ENCODE measurements at places on chromosomes 7 and 10.
A peak's percentile ranks its signal among the peaks of the same experiment; 100 is the strongest.

DNA sequence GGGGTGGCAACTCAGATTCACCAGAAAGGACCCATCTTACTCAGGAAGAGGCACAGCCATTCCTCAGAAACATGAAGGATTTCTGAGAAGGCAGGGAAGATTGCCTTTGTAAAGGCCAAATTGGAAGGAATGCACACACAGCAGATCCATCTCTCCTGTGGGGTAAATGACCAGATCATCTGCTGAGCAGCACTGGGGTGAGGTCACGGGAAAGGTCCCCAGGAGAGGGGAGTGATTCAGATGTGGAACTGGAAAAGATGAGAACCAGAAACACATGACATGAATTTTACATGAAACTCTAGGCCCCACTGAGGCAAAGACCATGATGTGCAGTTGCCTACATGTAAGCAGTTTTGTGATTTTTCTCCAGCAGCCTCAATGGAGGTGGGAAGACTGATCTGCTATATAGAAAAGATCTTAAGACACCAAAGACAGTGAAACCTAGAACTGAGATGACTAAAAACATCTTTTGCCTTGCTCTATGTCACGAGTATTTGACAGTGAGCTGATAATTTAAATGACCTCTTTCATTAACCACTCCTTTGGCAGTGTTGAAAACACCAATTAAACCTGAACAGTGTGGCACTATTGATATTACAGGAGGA lies 91.6 kb downstream of the AMPH start:
- no peak for DNase-seq

DNA sequence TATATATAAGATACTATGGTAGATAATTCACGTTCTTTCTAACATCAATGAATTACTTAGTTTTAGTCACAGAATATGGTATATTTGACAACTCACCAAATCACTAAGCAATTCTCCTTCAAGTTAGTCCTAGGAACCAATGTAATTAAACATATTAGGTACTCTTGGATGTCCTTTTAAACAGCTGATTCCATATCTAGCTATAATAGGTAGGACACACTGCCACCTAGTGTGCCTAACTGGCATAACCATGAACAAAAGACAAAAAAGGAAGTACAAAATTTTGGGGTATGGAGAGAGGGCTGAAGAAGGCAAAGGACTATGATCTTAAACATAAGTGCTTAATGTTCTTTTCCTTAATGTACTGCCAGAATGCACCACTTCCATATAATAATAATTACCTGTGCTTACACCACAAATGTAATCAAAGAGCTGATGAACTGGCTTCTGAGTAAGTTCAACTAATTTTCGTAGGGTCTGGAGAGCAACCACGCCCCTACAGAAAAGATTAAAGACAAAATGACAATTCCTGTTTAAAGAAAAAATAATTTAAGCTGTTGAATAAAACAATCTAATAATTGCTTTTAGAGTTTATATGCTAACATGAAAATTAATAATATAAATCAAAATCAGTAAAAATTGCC lies 28.7 kb downstream of the PNPLA8 start:
- DNase-seq = no peak

GRCh38 chr10:1036341-1036791 lies 10.7 kb upstream of the IDI2 start:
- no peak for DNase-seq

DNA sequence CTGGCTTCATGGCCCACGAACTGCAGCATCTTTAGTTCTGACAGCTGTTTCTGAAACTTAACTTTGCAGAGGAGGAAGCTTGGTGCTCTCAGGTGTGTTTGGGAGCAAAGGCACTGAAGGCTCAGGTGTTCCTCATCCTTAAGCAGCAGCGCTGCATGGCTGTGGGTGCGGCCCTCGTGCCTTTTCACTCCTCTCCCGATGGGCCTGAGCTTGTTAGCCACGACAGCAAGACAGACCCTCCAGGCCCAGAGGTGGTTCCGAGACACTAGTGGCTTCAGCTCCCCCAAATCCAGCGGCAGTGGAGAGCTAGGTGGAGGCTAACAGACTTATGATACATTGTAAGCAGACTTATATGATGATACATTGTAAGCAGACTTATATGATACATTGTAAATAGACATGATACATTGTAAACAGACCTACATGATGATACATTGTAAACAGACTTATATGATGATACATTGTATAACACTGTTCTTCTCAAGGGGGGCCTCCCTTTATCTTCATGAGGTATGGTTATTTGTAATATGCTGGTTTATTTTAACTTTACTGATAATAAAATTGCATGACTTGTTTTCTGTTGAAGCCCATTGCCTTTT lies 14.1 kb downstream of the PFKP start:
- DNase-seq = no peak

- DNase-seq = peak; percentile 97
Measured at GRCh38 chr10:102055647-102056419, at the start of gene ARMH3. TSS of gene ARMH3 (minus strand) at chr10:102056173. CDS start at chr10:102040114, 16,059 bp downstream.

DNA sequence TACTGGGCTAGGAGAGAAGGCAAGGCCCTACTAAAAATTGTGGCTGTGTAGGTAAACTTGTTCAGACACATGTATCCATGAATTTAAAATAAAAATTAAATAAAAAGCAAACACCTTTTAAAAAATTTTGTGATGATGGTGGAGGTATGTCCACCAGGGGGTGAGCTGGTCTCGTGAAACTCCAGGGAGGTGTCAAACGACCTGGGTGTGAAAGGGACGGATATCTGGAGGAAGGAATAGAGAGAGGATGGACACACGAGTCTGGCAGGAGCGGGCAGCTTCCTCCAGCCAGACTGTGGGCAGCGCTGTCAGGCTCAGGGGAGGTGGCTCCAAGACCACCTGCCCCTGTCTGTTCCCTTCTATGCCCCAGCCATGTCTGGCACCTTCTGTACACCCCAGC lies 34.8 kb upstream of the DMBT1 start:
- no peak for DNase-seq

GRCh38 chr7:131774419-131775220 lies 218.2 kb upstream of the PODXL start:
- DNase-seq = no peak

DNA sequence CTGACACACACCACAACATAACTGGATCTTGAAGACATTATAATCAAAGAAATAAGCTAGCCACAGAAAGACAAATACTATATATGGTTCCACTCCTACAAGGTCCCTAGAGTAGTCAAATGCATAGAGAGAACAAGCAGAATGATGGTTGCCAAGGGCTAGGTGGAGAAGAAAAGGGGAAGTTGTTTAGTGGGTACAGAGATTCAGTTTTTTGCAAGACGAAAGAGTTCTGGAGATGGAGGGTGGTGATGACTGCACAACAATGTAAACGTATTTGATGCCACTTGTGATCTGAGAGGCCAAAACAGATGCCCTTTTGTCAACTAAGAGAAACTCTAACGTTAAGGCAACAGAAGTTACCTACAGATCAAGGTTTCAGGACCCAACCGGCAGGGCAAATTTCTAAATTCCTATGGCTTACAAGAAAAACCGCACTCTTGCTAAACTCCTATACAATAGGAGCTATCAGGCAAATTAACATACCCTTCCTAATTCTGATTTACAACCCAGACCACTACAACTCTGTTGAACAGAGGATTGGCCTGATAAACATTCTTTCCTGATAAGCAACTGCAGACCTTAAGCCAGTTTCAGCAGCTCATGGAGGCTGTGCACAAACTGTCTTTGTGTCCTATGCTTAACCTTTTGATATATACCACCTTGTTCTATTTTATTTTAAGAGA lies 69.0 kb downstream of the FAM107B start:
- DNase-seq = no peak

- DNase-seq = no peak
Measured at GRCh38 chr7:92750946-92751345, 85.4 kb downstream of the CDK6 start.

- no peak for DNase-seq
Measured at GRCh38 chr10:75146780-75147179, 35.3 kb downstream of the SAMD8 start.

DNA sequence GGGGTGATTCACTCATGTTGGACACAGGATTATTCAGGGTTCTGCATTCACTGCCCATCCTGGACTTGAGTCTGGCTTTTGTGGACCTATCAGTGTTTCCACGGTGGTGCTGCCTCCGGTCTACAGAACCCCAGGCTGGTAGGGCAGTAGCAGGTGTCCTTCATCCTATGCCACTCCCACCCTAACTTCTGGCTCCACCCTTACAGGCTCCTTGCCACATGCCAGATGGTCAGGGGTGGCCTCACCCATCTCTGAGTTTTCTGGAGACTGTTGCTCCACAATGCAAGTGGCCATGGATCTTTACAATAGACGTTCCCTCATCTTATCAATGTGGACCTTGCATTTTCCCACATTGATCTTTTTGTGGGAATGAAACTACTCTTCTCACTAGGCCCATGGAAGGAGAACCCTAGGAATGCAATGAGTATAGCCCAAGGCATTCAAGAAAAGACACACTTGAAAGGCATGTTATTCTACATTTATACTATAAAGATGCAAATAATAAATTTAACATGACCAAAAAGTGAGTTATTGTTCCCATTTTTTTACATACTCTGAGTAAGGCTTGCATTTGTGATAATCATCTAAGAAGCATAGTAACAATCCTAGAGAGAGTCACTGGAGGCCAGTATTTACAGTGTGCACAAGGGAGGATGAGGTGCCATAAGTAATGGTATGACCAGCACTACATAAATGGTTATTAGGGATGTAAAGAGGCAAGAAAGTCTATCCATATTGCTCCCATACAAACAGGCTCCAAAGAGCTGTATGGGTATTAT lies 57.4 kb upstream of the ADO start:
- DNase-seq = no peak

DNA sequence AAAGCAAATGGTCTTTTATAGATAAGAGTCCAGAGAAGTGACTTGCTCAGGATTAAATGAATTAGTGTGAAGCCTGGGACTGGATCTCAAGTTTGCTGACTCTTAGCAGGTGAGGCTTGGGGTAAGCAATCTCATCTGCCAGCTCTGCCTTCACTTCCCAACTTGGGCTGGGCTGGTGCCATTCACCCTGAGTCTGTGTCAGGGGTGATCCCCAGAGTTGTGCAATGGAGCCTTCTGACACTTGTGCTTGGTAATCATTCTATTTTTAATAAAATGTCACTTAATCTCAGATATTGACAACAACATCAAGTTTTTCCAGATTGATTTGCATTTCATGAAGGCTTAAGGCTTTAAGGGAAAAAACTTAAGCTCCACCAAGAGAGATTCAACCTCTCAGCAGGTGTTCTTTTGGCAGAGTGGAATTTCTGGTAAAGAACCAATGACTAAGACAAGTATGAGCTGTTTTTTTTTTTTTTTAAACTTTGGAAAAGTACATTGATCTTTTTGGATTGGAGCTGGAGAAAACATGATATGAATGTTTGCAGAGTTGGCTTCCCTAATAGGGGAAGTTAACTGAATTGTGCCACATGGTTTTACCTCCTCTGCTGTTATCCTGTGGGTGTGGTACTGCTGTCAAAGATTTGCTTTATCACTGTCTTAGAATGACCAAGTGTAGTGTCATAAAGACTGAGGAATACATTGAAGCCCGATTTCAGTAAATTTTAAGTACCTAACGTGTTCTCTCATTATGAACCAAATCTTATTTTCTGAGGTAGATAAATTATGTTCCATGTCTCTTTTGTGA lies 48.6 kb upstream of the GPR37 start:
- no peak for DNase-seq

GRCh38 chr10:114477285-114477684 lies 73.0 kb upstream of the AFAP1L2 start:
- DNase-seq = no peak

DNA sequence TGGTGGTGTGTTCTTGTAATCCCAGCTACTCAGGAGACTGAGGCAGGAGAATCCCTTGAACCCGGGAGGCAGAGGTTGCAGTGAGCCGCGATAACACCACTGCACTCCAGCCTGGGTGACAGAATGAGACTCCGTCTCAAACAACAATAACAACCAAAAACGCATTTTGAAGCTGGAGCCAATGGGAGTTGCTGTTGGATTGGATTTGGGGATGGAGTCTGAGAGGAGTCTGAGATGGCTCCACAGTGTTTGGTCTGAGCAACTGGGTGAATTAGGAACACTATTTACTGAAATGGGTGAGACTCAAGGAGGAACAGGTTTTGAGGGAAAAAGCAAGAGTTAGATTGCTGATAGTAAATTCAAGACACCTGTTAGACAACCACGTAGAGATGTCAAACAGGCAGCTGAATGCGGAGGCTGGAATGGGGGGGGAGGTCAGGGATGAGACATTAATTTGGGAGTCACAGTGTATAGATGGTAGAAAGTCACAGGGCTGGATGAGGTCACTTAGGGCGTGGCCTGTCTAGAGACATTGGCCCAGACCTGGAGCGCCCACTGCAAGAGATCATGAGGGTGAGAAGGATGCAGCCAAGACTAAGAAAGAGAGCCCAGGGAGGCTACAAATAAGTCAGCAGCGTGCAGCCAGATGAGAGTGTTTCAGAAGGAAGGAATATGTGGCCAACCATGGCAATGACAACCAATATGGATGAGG lies 56.4 kb downstream of the CYCS start:
- DNase-seq = no peak

DNA sequence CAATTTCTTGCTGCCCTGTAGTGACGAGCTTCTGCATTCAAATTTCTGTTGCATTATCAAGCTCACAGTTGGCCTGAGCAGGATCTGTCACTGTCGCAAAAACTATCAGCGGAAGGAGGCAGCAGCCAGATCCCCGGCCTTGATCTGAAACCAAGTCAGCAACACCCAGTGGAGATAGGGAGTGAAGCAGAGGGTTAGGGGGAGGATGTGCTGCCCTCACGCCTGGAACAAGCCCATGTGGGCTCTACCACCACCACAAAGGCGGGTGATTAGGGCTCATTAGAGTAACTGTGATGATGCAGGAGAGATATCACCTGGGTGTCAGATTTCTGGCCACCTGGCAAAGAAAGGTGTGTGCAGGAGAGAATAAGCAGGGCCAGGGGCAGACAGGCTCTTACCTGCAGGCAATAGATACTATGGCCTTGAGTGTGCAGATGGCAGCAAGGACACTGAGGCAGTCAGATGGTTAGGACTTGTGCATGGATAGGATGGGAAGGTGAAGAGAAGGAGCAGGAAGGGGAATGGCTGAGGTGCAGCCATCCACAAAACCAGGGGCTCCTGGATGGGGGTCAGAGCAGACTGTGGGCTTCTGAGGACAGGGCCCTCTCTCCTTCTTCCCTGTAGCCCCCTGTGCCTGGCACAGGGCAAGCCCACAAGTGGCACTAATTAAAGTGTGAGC lies 417.3 kb downstream of the RPS24 start:
- peak; percentile 75 for DNase-seq

GRCh38 chr10:79067241-79068202 lies 1.2 kb upstream of the ZMIZ1 start:
- DNase-seq = peak; percentile 71

DNA sequence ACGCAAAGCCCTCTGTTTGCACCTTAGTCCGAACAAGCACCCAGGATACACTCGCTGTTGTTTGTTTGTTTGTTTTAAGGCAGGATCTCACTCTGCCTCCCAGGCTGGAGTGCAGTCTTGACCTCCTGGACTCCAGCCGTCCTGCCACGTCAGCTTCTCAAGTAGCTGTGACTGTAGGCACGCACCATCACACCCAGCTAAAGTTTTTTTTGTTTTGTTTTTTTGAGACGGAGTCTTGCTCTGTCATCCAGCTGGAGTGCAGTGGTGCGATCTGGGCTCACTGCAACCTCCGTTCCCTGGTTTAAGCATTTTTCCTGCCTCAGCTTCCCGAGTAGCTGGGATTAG lies 76.8 kb downstream of the CTBP2 start:
- no peak for DNase-seq

GRCh38 chr7:85713171-85713570 lies 526.3 kb upstream of the SEMA3D start:
- no peak for DNase-seq

- DNase-seq = no peak
Measured at GRCh38 chr10:130820880-130821482, 490.5 kb downstream of the TCERG1L start.

- DNase-seq = no peak
Measured at GRCh38 chr7:10731253-10731773, 242.4 kb upstream of the PHF14 start.

GRCh38 chr10:20515654-20516053 lies 381.5 kb downstream of the NEBL start:
- DNase-seq = no peak

All from NCI-H510A (cell line).